ENCODE measurements at places on chromosomes 7 and 10.
A peak's percentile ranks its signal among the peaks of the same experiment; 100 is the strongest.

DNA sequence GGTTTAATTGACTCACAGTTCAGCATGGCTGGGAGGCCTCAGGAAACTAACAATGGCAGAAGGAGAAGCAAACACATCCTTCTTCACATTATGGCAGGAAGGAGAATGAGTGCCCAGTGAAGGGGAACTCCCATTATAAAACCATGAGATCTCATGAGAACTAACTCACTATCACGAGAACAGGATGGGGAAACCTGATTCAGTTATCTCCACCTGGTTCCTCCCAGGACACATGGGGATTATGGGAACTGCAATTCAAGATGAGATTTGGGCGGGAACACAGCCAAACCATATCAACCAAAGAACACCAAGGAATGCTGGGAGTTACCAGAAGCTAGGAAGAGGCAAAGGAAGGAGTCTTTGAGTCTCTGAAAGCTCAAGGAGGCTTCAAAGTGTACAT lies 94.3 kb downstream of the IPMK start:
- no peak for DNase-seq

GRCh38 chr10:119454316-119454715 lies 88.2 kb downstream of the RGS10 start:
- DNase-seq: no peak

DNA sequence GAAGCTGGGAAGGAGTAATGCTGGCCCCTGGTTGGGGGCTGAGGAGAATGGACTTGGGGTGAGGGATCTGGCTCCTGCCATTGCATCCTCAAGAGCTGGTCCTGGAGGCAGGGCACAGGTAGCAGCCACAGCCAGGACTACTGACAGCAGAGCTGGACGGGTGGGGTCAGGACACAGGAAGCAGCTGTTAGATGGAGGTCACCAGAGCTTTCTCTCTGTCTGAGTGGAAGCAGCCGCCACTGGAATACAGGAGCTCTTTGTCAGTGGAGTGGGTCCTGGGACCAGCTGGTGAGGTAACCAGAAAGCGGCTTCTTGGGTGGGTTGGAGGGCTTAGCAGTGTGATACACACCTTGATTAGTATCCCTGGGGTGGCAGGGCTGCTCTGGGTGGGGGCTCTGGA lies 58.1 kb upstream of the AQP1 start:
- no peak for DNase-seq

DNA sequence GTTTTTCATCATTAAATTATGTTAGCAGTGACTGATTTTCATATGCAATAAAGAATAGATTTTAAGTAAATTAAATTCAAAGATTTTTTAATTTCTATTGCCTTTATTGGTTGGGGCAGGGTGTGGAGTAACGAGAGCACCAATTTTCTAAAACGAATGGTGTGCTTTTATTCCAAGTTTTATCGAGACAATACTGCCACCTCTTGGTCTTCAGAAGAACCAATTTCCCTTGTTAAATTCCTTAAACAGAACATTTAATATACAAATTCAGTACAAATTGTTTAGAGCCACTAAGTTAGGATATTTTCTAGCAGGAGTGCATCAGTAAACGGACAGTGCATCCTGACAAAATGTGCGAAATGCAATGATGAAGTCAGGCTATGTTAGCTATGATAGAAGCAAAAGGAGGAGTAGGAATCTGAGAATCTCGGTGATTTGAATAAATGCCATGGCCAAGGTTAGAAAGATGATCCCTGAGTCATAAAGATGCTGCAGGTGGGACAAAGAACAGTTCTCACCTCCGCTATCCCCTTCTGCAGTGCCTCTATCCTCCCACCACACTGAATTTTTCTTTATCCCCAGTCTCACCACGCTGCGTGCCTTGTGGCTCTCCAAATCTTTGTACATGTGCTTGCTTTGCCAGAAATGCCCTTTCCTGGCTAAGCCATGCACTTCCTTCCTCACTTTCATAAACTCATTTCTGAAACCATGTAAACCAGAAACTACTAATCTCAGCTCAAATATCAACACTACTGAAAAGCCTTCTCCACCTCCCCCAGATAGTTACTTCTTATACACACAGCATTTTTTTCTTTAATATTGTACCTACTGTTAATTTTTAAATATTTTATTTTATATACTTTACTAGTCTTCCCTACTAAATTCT lies 31.9 kb upstream of the AGBL3 start:
- peak; percentile 32 for DNase-seq

- no peak for DNase-seq
These were observed 40.6 kb upstream of the ADD3 start for GRCh38 chr10:109966961-109967738.

DNA sequence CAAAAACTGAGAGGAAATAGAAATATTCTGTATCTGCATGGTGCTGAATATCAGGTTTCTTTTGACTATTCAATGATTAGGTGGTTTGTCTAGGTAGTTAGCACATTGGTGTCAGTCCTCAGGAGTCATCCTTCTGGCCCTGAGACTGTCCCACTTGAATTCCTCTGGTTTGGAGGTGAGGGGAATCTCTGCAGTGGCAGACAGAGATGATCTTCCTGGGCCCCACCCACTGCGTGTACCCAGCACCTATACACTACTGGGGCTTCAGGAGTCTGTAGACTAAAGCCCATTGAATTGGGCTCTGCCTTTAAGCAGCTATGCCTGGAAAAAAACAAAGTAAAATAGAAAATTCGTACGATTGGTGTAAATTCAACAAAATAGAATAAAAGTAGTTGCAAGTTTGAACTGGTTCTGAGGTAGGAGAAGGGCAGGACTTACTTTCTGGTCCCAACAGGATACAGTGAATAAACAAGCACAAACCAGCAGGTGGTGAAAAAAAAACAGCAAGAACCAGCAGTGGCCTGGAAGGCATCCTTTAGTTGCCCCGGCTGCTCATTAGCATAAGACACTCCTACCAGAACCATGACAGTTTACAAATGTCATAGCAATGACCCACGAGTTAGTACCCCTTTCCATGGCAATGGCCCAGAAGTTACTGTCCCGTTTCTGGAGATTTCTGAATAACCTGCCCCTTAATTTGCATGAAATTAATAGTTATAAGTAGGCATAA lies 1.7 kb downstream of the LIPM start:
- DNase-seq: no peak

- DNase-seq: no peak
These were observed 104.2 kb downstream of the NPY start for GRCh38 chr7:24388212-24388611.

- DNase-seq: no peak
These were observed 247.6 kb downstream of the DNAJB6 start for GRCh38 chr7:157584420-157584819.
